Stimulated activated CD4-positive, alpha-beta T cell treated with anti-CD3 and anti-CD28 coated beads, Interleukin-12 subunit alpha, Interleukin-12 subunit beta, amount 100 ng/mL, for 4 hours (primary cell): ENCODE measurements at places on chromosomes 12 and 14.

GRCh38 chr14:55654243-55654642 lies 74.2 kb downstream of the KTN1 start:
- no peak for DNase-seq

- no peak for DNase-seq
Measured at GRCh38 chr12:108270035-108270848, 68.9 kb downstream of the CMKLR1 start.

GRCh38 chr12:91327889-91328288 lies 145.3 kb upstream of the DCN start:
- no peak for DNase-seq

DNA sequence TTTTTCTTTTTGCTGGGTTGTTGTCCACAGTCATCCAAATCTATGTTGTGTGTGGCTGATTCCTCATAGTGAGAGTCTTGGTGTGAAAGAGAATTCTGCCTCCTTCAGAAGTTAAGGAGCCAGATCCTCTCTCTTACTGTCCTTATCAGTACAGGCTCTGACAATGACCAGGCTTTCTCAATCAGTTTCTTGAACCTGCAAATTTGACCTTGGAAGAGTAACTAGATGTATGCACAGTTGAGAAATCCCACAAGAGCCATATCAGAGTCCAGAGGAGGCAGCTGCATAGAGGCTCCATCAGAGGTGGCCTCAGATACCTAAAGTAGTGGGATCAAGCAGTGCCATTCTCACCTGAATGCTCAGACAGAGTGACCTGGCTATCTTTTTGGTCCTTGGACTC lies 5.5 kb upstream of the GALC start:
- no peak for DNase-seq

DNA sequence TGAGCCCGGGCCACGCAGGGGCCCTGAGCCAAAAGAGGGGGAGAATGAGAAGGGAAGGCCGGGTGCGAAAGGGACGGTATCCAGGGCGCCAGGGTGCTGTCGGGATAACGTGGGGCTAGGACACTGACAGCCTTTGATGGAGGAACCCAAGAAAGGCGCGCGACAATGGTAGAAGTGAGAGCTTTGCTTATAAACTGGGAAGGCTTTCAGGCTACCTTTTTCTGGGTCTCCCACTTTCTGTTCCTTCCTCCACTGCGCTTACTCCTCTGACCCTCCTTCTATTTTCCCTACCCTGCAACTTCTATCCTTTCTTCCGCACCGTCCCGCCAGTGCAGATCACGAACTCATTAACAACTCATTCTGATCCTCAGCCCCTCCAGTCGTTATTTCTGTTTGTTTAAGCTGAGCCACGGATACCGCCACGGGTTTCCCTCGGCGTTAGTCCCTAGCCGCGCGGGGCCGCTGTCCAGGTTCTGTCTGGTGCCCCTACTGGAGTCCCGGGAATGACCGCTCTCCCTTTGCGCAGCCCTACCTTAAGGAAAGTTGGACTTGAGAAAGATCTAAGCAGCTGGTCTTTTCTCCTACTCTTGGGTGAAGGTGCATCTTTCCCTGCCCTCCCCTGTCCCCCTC lies 3.0 kb downstream of the SSTR1 start:
- DNase-seq = no peak

- DNase-seq = no peak
Measured at GRCh38 chr12:26768611-26769603, 64.1 kb downstream of the ITPR2 start.

DNA sequence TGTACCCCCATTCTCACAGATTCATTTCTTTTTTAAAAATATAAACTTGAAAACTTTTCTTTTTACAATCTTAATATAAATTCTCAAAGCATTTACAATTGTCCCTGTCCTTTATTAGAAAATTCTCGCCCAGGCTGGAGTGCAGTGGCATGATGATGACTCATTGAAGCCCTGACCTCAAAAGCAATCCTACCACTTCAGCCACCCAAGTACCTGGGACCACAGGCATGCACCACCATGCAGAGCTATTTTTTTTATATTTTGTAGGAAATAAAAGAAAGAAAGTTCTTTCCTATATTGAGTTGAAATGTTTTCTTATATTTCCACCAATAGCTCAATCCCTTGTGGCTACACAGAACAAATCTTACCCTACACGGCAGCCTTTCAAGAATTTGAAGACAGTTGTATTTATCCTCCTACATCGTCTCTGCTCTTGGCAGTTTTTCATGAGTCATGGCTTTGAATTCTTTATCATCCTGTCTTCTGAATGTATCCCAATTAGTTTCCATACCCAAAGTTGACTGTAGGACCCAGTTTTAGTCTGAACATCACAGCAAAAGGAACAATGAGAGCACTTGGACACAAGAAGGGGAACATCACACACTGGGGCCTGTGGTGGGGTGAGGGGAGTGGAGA lies 52.4 kb downstream of the SYT1 start:
- DNase-seq = no peak

DNA sequence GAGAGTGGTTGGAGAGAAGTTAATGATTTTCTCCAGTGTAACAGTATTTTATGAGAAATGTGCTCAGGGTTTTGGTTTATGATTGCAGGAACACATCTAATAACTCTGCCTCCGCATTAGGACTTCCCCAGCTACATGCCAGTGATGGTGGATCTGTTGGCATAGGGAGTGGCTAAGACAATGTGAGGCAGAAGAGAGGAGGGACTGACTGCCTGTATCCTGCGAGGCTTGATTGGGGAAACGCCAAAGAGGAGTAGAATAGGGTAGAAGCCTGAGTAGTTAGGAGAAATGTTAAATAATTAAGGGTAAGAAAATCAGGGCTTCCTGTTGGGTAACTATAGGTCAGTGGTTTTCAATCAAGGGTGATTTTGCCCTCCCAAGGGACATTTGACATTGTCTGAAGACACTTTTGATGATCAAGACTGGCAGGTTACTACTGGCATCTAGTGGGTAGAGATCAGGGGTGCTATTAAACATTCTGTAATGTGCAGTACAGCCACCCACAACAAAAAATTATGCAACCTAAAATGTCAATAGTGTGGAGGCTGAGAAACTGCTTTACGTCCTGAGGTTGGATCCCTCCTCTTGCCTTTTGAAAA lies 12.8 kb downstream of the TDG start:
- DNase-seq = no peak

GRCh38 chr12:98274430-98275130 lies 240.8 kb upstream of the TMPO start:
- DNase-seq = no peak

- DNase-seq = no peak
Measured at GRCh38 chr12:4819654-4820053, 90.1 kb upstream of the KCNA1 start.

DNA sequence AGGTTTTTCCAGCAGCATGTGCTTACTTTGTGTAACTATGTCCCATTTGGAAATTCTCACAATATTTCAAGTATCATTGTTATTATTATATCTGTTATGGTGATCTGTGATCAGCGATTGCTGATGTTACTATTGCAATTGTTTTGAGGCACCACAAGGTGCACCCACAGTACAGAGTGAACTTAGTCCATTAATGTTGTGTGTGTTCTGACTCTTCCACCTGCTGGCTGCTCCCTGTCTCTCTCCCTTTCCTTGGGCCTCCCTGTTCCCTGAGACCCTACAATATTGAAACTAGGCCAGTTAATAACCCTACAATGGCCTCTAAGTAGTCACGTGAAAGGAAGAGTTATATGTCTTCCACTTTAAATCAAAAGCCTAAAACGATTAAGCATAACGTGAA lies 153.9 kb downstream of the PIK3C2G start:
- no peak for DNase-seq

- DNase-seq = no peak
Measured at GRCh38 chr14:68076451-68076850, 256.9 kb downstream of the RAD51B start.

- DNase-seq = no peak
Measured at GRCh38 chr14:39370415-39370814, 61.8 kb downstream of the FBXO33 start.

GRCh38 chr14:43356979-43357545 lies 1150.0 kb downstream of the FSCB start:
- DNase-seq = no peak

GRCh38 chr12:132638541-132639408 lies 20.2 kb downstream of the P2RX2 start:
- DNase-seq = no peak

GRCh38 chr12:85575120-85576096 lies 260.8 kb downstream of the RASSF9 start:
- no peak for DNase-seq

GRCh38 chr14:60723116-60723906 lies 840 bp downstream of the SIX4 start:
- DNase-seq = peak; percentile 19

DNA sequence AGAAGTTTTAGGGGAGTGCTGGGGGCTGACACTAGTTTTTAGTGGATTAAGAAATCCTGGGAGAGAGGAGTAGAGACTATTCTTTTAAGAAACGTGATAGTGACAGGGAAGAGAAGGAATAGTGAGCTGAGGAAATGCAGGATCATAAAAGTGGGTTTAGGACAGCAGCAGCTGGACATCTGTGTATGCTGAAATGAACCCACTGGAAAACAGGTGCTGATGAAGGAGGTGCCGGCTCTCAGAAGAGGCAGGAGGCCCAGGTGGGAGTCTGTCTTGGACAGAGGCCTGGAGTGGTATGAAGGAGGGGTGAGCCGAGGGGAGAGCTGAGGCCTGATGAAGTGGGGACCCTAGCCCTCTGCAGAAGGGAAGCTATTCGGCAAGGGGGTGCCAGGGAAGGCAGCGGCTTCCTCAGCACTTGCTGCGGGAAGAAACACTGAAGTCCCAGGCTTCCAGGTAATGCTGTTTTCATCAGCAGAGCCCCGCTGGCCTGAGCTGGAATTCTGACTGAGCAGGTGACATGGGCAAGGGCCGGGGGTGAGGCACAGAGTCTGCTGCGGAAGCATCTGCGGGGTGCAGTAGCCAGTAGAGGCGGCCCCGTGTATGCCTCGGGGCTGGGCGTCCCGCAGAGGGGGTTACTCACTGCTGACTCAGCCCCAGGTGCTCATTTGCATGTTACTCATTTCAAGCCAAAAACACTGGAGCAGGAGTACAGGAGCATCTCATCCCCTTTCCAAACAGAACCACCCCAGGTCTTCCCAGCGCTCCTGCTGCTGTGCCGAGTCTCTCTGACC lies 89.7 kb downstream of the TMCC3 start:
- no peak for DNase-seq

DNA sequence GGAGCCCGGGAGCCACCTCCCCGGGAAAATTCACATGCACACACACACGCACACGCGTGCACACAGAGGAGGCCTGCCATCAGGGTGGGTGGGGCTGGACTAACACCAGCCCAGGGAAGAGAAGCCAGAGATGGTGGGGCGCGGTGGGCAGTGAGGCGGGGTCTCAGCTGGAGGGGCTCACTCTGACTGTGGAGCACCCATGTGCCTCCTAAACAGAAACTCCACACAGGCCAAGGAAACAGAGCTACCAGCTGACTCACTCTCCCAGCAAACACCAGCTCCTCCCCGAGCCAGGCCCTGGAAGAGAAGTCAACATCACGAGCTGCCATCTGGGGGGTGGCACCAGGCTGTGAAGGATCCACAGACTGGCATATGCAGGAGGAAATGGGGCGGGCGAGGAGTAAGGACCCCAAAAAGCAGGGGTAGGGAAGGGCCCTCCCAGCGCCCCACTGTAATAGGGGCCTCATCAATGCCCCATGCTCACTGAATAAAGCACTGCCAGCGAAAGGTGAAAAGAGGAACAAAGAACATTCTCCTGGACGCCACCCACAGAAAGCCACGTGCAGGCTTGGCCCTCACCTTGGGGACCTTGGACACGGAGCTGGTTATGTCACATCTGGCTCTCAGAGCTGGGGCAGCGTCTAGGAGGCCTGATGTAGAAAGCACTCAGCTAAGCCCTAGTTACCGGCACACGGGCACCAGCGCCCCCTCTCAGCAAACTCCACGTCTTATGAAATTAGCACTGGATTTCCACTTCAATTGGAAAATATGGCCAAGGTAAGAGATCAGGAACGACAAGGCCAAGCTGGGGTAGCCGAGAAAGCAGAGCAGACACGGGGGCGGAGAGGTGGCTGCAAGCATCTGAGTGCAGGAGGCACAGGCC lies 8.4 kb upstream of the INF2 start:
- no peak for DNase-seq

GRCh38 chr12:47039079-47039478 lies 40.3 kb upstream of the PCED1B start:
- DNase-seq = no peak

DNA sequence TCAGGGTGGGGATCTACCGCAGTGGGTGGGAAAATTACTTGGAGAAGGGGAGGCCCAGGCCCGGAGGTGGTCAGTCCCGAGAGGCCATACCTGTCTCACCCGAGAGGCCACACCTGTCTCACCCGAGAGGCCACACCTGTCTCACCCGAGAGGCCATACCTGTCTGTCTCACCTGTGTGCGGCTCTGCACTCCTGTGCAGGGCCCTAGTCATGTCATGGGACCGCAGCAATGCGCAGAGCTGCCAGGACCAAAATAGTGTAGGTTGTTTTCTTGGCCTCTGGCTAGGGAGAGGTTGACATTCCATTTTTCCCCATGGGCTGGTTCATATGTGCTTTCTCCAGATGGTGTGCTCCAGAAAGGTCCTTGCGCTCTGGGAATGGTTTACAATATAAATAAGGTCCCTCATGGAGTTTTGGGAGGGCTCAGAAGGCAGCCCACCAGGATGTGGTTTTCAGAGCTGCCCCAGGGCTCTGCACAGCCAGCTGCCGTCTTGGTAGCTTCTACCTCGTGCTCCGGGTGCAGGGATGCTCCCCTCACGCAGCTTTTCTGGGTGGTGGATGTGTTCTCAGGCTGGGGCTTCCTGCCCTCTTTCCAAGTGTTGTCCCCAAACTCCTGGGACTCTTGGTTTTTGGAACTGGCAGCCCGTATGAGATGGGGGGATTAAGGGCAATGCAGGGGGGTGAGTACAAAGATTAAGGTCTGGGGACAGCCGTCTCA lies 58.2 kb downstream of the CACNA1C start:
- no peak for DNase-seq
